ENCODE measurements at places on chromosomes 5 and 9.

DNA sequence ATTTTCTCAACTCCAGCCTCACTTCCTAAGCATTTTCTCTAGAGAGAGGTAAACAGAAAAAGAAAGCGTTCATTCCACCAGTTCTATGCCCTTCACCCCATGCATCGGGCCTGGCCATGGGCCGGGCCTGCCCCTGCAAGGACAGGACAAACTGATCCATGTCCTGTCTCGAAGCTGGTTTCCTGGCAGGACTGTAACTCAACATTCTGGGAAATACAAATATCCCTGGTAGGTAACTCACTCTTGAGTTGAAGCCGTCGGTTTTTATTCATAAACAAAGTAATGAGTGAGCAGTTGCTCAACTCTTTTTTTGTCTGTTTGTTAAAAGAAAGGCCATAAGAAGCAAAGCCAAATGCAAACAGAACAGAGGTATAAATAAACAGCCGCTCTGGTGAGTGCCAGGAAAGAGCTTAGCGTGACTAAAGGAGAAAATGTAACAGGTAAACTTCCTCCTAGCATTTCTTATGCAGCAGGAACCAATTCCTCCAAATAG, 64.4 kb upstream of the DNAH5 start:
- DNase-seq, result no peak

GRCh38 chr9:99819123-99819855, 2.4 kb upstream of the NR4A3 start:
- DNase-seq, result peak; percentile 84

DNA sequence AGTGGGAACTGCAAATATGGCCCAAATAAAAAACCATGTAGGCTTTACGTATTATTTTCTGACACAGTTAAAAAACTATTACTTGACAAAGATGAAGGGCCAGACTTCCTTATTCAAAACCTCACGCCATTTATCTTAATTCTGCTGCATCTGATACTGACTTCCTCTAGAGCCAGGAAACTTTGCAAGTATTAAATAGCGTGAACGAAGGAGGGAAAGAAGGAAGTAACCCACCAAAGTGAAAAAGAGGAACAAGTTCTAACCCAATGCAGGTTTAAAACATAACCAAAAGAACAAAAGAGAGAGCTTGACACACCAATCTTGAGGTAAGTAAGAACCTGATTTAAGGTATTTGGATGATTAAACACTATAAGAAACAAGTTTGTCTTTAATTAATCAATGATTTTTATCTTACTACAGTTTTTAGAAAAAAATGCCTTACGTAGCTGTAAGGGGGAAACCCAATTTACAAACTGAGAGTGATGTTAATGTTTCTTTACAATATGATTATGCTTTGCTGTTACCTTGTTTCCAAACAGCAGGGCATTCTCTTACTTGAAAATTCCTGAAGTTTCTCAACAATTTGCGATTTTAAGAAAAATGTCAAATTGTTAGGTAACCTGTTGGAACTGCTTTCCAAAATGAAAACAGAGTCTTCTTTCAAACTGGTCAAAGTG, at the start of gene GAPT:
Gene GAPT, plus strand, starts transcription at position 220 of the 677 bp plus-strand sequence. CDS start 3,102 bp downstream, outside the sequence.
- no peak for DNase-seq

GRCh38 chr9:91033797-91034196, 232.2 kb downstream of the SYK start:
- no peak for DNase-seq

GRCh38 chr9:14441976-14442651, 128.2 kb upstream of the NFIB start:
- no peak for DNase-seq

- no peak for DNase-seq
Measured at GRCh38 chr5:169728-170094, 21.6 kb upstream of the LRRC14B start.

- DNase-seq, result peak; percentile 89
Measured at GRCh38 chr5:142201471-142201887, 92.9 kb downstream of the NDFIP1 start.

- no peak for DNase-seq
Measured at GRCh38 chr9:134560206-134560605, 81.4 kb upstream of the COL5A1 start.

DNA sequence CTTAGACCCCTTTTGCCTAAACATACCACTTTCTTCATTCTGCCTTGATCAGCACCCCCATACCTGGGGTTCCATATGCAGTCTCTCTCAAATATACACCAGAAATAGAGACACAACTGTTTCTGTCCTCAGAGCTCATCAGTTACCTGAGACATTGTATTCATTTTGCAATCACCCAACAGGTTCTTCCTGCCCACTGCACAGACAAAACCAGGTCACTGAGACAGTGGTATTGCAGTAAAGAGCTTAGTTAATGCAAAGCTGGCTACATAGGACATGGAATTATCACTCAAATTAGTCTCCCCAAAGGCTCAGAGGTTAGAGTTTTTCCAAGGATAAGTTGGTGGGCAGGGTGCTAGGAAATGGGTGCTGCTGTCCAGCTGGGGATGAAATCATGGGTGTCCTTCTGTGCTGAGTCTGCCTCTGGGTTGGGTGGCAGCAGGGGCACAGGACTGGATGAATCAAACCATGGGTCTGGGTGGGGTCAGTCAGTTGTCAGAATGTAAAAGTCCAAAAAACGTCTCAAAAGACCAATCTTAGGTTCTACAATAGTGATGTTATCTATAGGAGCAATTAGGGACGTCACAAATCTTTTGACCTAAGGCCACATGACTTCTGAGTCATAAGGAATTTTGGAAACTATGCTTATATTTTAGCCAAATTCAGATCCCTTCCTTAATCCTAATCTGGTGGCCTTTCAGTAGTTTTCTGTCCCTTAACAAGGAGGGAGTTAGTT, 41.0 kb downstream of the KCNV2 start:
- DNase-seq, result no peak

DNA sequence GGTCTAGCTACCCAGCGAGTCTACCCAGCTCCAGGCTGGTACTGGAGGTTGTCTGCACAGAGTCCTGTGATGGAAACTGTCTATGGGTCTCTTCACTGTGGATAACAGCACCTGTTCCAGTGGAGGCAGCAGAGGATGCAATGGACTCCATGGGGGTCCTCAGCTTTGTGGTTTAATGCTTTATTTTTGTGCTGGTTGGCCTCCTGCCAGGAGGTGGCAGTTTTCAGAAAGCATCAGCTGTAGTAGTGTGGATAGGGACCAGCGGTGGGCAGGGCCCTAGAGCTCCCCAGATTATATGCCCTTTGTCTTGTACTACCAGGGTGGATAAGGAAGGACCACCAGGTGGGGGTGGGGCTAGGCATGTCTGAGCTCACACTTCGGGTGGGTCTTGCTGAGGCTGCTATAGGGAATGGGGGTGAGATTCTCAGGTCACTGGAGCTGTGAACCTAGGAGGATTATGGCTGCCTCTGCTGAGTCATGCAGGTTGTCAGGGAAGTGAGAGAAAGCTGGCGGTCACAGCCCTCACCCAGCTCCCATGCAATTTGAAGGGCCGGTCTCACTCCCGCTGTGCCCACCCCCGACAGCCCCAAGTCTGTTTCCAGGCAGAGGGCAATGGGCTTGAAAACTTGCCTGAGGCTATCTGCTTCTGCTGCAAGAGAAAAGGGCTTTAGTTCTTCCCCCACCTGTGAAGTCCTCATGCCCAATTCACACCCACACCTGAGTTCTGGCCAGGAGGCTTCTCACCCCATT, 397.1 kb downstream of the TLE1 start:
- no peak for DNase-seq

- DNase-seq, result no peak
Measured at GRCh38 chr9:123571240-123571639, 215.2 kb downstream of the CRB2 start.

DNA sequence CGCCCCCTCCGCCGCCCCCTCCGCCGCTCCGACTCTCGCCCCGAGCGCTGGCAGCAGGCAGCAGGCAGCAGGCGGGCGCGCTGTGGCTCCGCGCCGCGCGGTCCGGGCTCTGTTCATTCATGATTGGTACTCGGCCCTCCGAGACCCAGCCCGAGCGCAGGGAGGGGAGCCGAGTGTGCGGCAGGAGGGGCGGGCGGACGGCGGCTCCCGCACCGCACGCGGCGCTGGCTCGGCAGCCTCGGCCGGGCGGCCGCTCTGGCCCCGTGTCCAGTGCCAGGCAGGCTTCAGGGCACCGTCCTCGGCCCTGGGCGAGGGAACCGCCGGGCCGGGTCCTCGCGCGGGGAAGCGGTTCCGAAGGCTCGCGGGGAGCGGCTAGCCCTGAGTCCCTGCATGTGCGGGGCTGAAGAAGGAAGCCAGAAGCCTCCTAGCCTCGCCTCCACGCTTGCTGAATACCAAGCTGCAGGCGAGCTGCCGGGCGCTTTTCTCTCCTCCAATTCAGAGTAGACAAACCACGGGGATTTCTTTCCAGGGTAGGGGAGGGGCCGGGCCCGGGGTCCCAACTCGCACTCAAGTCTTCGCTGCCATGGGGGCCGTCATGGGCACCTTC, at the start of gene KCNIP1:
Gene KCNIP1, plus strand, starts transcription at position 31 of the 607 bp plus-strand sequence.
- peak; percentile 9 for DNase-seq

Data from fibroblast of skin of abdomen (primary cell).